ENCODE measurements at places on chromosomes 11 and 22.

DNA sequence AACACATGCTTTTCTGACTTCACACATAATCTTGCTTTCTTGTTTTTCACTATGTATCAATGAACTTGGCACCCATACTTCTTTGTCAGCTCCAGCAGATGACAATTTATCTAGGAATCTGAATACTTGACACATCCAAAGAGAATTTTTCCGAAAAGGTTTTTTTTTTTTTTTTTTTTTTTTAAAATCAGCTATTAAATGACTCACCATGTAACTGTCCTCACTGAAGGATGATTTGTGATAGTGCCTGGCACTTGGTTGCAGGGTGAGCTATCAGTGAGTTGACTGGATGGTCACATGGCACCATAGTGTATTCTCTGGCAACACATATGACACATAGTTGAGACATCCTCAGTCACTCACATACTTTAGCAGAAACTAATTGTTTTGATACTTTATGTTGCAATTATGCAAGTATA, 133.4 kb upstream of the E2F8 start:
- DNase-seq: no peak

DNA sequence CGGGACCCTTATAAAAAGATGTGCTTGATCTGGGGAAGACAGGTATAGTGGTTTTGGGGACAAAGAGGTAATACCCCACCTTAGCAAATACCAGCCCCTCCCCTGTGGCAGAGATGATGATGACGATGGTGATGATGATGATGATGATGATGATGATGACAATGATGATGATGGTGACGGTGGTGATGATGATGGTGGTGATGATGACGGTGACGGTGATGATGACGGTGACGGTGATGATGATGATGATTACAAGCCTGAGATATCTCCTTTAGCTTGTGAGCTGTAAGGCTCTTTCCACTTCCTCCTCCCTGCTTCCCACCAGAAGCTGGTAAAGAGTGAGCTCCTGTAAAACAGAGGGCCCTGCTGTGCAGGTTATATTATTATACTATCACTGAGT, 89.5 kb upstream of the TMEM45B start:
- DNase-seq: no peak

- DNase-seq: no peak
These were observed 89.4 kb downstream of the FAM168A start for GRCh38 chr11:73508243-73509176.

- DNase-seq: no peak
These were observed 935.7 kb downstream of the BRD1 start for GRCh38 chr22:48891688-48892577.

GRCh38 chr11:118521892-118522311, 5.4 kb upstream of the TTC36 start:
- DNase-seq: no peak

DNA sequence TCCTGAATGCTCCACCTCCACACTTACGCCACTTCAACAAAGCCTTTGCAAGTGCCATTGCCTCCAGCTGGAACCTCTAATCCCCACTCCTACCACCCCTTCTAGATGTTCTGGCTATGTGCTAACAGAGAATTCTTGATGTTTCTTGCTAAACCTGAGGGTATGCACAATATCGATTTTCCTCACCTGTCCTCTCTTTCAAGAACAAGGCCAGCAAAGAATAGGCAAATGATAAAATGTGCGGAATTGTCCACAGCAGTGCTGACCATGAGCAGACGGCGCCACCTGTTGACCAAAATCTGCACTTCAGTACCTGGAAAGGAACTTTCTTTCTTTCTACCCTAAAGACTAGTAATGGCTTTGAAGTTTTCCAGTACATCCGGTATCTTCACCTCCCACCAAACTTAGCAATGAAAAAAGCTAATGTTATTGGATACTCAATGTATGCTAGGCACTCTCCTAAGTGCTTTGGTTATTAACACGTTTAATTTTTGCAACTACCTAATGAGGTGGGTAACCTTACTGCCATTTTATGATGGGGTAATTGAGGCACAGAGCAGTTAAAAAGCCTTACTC, 3.4 kb downstream of the TIMM10 start:
- no peak for DNase-seq

GRCh38 chr11:38089726-38090125, 1491.7 kb upstream of the RAG2 start:
- DNase-seq: no peak

GRCh38 chr22:46828323-46828900, 66.0 kb downstream of the TBC1D22A start:
- DNase-seq: no peak

DNA sequence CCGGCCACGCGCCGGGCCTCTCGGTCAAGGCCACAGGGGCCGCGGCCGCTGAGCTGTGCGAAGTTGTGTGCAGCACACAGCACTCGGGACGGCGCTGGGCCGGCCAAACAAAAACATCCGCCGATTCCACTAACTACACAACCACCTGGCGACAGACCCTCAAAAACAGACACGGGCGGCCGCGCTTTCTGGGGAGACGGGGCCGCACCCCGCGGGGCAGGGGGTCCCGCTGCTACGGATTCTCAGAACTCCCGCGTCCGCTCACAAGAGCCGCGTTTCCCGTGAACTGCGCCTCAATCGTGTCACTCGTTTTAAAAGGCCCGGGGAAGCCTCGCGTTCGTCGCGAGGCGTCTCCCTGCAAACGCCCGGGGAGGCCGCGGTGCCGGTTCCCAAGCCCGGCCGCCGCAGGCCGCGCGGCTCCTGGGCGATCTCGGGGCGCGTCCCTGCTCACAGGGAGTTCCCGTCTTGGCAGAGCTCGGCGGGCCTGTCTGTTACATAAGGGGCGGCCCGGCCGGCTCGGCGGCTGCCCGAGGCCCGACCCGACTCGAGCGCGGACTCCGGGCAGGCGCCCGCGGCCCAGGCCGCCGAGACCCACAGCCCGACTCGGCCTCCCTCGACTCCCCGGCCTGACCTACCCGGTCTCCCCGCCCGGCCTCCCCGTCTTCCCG, 936 bp downstream of the BRD1 start:
- peak; percentile 46 for DNase-seq

Data from activated naive CD4-positive, alpha-beta T cell treated with anti-CD3 and anti-CD28 coated beads, Interleukin-2, amount 50 U/mL, for 72 hours (primary cell).